ENCODE measurements at places on chromosomes 16 and 17. TPM values are rescaled to one million over a fixed set of nuclear protein-coding genes. Genes with fewer than 3 reads are reported as not detected.

DNA sequence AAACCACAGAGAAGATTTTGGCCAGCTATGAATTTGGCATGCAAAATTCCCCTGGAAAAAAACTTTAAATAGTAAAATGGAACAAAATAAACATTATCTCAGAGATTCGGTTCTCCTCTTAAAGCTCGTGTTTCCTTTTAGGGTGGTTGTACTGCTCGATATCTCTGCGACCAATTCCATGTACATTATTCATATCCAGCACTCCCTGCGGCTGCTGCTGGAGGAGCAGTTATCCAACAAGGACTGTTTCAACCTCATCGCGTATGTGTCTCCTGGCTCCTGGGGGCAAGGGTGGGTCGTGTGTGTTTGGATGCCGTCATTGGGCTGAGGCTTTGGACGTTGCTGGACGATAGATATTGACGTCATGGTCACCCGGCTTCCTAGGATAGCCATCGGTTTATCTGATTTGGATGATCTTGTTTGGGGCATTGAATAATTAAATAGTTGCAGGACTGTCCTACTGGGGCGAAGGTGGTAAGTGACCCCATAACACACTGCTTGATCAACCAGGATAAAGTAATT is 33.8 kb downstream of the VWA3A start:
- DNase-seq = no peak

GRCh38 chr16:20260215-20261009 is 66.9 kb downstream of the GP2 start:
- DNase-seq = no peak

DNA sequence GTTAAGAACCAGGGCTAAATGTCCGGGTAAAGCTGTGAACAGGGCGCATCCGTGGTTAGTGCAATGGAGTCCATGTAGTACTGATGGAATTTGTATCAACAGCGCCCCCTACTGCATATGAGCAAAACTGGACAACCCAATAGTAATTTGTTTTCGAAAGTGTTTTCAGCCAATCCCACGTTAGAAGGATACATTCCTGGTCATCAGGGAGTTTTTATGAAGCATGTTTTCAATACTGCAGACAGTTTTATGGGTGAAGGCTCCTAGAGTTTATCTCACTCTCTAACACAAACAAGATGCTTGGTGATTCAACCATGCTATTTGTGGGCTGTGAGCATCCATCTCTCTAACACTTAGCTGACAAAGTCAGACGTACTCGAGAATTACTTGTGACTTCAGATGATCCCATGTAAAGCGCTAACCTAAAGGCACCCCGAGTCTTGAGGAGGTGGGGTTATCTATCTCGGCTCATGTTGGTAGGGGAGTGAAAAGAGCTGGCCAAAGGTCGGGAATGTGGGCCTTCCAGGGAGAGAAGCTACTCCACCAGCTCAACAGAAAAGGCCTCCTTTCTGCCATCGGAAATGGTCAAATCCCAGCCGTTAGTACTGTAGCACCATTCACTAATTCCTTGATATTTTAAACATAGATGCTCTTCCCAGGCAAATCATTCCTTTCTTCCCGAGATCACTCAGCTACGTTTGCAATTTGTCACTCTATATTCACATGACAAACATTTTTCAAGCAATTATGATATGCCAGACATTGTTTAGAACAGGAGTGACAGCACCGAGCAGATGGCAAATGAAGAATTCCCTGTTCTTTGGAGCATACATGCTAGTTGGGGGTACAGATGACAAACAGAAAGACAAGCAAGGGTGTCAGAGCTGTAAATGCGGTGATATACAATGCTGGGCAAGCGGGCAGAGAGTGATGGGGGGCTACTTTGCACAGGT is 46.9 kb upstream of the HNF1B start:
- no peak for DNase-seq

SHPK gene
- 22.8 TPM for total RNA-seq

VASN gene
- 13.4 TPM for total RNA-seq
